ENCODE measurements at places on chromosomes 3 and 15.
A peak's percentile ranks its signal among the peaks of the same experiment; 100 is the strongest.

- DNase-seq, result no peak
These were observed 221.3 kb downstream of the DTWD1 start for GRCh38 chr15:49842031-49842730.

GRCh38 chr15:85545185-85545584 is 164.8 kb downstream of the AKAP13 start:
- no peak for DNase-seq

DNA sequence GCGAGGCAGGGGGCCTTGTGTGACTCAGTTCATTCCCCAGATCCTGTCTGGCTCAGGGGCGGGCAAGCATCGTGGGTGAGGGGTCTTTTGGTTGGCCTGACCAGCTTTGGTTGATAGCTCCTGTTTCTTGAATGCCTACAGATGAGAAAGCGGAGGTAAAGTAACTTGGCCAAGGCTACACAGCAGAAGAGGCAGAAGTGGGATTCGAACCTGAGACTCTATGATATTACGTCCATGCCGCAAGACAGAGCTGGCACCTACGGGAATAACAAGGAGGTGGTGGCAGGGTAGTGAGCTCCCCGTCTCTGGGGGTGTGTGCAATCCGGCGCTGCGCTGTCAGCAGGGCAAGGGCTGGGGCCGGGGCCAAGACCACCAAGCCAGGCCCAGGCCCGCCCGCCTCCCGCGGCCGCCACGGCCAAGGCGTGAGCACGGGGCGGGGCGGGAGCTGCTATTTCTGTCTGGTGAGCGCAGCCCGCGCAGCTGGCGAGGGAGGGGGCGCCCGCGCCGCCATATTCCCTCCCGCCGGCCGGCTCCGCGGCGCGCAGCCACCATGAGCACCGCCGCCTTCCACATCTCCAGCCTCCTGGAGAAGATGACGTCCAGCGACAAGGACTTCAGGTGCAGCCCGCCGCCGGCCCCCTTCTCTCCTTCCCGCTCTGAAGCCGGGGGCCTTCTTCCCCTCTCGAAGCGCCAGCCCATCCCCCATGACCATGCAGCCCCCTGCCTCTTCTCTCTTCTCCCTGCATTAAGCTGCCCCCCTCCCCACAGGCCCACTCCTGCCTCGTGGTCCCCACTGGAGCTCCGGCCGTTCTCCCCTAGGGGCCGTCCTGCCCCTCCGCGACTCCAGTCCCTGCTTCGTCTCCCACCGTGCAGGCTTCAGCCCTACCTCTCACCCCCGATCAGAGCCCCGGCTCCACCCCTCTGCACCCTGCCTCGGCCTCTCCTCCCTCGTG is at the start of gene CAND2:
CAND2 (plus strand) TSS at position 510 of the 953 bp plus-strand sequence; CDS start at position 551, 41 bp downstream.
- DNase-seq, result no peak

- DNase-seq, result no peak
These were observed 44.3 kb upstream of the SLC24A5 start for GRCh38 chr15:48076454-48076853.

- DNase-seq, result no peak
These were observed 10.6 kb upstream of the MINDY2 start for GRCh38 chr15:58760385-58761009.

DNA sequence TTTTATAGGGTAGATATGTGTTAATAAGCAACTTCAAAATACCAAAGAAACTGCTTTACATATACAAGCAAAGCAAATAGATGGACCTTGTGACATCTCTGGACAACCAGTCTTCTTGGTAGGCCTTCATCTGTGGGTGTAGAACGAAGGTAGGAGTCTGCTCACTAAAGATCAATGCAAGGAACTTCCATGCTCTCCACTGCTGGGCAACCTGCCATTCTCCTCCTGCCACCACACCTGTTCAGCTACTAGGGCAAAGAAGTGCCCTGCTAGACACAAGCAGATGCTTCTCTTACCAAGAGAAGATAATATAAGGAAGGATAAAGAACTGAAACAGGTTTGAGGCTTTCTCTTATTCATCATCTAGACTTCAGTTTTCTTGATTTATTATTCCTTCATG is 12.6 kb downstream of the PPARG start:
- no peak for DNase-seq

DNA sequence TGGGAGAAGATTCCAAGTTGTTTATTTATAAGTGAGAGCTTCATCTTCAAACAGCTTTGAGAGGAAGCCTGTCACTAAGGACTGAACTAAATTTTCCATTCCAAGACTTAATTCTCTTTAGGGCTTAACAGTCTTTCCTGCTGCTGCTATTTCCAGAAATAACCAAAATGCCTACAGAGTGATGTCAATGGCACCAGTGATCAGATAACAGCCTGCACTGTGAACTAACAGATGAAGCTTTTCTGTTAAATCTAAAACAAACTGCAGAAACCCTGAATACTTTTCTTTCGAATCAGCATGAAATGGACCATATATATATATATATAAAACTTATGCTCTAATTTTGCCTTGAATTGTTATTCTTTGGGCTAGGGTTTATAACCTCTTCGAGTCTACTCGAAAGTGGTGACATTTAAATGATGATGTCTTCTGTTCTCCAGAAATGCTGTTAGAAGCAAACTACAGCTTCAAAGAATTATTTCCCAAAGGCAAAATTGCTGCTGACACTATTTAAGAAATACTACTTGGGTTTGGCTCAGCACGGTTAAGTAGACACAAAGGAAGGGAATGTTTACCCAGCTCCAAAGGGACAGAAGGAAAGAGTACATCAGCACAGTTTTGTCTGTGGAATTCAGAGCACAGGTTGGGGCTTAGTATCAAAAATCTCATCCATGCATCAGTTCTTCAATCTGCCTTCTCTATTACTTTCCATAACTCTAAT is 238.5 kb upstream of the LRRN1 start:
- DNase-seq, result no peak

DNA sequence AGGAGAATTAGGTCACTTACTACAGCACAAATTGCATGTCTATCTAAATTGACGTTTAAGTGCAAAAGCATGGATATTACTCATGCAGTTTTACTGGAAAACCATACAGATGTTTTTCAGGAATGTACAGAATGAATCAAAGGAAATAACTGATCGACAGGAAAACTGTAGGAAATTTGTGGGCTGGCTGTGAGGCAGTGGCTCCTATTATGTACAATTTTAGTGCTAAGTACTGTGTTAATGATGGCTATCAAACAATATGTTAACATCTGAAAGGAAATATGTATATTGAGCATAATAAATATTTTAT is 6.9 kb downstream of the NUDT16 start:
- no peak for DNase-seq

DNA sequence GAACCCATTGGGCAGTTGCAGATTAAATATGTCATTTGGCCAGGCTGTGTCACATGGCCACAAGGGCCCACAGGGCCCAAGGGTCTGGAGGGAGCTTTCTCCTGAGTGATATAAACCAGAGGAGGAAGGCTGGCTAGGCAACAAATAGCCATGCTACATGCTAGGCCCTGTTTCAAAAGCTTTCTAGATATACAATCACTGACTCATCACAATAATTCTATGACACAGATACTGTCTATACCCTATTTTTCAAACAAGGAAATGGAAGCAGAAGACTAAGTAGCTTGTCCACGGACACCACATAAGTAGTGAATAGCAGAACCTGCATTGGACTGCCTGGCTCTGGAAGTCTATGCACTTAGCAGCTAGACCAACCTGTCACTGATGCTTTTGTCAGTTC is 625.4 kb downstream of the NTRK3 start:
- no peak for DNase-seq

- DNase-seq, result no peak
These were observed 65.2 kb downstream of the GTPBP8 start for GRCh38 chr3:113055961-113056360.

GRCh38 chr3:171649267-171649666 is 161.0 kb downstream of the PLD1 start:
- DNase-seq, result no peak

- peak; percentile 82 for DNase-seq
These were observed 55.0 kb downstream of the TMEM44 start for GRCh38 chr3:194577986-194578905.

DNA sequence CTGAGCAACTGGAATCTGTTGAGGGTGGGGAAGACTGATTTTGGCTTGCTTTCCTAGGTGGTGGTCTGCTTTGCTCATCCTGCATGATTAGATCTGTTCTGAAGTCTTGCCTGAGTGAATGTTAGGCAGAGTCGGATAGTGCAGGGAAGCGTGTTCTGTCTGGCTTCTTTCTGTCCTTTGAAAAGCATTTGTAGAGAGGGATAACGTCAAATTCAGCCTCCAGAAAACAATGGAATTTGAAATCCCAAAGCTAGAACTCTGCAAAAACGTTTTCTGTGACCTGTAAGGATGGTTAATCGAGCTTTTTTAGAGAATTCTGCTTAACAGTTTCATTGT is 1.4 kb downstream of the GLCE start:
- DNase-seq, result no peak

- DNase-seq, result no peak
These were observed 35.9 kb downstream of the ITPR1 start for GRCh38 chr3:4528819-4529600.

DNA sequence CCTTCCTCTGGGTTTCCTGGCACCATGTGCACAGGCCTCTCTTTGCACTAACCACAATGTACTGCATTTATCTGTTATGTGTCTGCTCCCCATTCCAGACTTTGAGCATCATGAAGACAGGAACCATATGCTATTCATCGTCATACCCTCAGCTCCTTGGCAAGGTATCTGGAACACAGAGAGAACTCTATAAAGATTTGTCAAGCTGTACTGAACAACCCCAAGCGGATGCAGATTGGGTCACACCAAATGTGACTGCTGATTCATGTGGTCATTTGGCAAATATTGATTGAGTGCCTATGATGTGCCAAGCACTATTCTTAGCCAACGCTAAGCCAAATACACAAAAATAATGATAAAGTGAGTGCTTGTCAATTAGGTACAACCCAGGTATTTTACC is 7.5 kb upstream of the MEGF11 start:
- no peak for DNase-seq

DNA sequence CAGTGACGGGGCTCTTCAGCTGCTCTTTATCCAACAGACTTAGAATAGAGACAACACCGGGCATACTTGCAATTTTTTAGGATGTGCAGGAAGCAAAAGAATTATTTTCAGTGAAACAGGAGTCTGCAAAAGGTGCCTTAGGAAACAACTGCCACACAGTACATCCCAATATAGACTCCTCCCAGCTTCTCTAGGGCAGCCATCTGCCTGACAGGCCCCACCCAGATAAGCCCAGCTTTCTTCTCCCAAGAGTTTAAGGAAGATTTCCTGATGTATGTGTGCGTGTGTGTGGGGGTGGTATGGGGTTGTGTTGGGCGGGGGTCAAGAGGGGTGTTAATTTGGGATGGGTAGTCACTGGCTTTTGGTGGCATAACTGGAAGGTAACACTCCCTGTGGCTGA is 21.5 kb downstream of the MAP2K1 start:
- no peak for DNase-seq

DNA sequence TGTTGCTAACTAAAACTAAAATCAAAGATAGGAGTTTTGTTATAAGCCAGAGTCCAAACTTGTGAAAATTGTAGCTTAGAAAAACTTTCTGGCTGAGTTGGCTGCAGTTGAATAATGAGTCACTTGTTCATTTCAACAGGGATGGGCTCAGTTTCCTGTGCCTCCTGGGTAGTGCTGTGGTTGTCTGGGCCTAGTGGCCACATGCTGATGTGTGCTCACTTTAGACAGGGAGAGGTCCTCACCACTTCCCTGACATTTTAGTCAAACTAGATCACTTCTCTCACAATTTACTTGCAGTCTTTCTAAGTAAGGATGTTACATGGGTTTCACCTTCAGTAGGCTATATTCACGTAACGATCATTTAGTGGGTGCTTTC is 6.3 kb upstream of the UBE2Q2 start:
- peak; percentile 51 for DNase-seq

DNA sequence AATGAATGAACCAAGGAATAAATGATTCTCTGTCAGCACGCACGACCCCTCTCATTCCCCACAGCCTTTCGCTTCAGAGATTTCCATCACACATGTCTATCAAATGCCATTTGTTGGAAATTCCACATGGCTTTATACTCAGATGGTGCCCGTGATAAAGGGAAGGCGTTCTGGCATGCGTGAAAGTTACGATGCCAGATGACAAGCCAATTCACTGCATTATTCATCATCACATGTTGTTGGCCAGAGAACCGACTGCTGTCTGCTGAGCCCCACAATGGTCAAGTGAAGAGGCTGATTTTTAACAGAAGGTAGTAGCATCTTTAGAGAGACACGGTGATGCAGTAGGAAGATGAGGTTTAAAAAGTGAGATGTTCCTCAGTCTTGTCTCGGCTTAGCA is 74.1 kb upstream of the FRMD4B start:
- no peak for DNase-seq

DNA sequence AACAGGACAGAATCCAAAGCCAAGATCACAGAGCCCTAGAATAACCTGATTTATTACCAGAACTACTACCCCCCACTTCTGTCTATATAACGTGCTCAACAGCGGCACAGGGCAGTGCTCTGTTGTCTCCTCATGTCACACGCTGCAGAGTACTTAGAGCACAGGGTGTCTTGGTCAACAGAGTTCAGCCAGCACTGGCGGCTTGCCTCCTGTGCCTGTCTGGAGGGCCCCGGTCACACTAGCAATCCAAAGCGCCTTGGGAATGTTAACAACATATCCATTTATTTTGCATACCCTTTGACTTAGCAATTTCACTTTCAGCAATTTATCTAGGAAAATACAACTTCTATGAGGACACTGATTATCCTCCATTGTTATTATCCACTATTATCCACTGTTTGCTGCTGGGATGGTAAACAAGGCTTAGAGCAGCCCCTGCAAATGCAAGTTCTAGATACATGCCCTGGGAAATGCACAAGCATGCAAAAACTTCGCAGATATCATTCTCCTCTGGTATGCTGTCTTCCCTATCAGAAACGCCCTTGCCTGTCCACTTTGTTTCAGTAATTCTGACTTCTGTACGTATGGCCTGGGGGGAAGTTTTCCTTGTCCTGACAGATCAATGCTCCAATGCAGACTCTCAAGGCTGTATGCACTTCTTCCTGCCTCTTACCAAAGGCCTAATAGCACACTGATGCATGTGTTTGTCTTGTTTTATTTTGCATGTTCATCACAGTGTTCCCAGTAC is 86.2 kb upstream of the OCA2 start:
- DNase-seq, result no peak

- DNase-seq, result no peak
These were observed 50.5 kb upstream of the KCNMB2 start for GRCh38 chr3:178485756-178486155.

DNA sequence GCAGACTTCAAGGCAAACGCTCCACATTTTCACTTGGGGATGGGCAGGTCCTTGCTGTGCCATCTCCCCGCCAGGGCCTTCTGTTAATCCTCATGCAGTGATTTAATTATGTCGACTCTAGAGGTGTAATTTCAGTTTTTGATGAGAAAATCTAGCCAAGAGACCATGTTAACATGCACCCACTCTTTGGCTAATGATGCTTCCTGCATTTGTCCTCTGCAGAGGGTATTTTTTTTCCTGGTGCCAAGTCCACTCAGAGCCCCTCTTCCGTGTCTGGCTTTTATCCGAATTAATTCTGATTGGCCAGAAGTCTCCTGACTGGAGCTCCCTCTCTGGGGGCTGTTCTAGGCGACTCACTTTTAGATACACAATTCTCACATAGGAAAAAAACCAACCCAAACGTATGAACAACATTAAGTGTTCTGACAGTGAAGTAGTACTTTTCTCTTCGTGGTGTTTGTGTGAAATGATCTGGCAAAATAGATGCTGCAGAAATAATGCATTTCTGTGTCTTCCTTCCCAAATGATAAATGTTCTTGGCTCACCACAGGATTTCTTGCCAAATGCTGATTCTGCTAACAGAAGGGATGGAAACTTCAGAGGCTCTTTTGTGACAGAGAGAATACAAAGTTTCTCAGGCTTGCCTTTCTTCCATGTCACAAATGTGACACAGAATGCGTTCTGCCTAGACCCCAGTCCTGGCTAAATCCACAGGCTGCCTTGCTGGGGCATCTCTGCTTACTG is 190.0 kb downstream of the CACNA2D3 start:
- no peak for DNase-seq

- DNase-seq, result no peak
These were observed 6.6 kb downstream of the PROK2 start for GRCh38 chr3:71778353-71778752.
